Vein endothelial cell (primary cell): ENCODE measurements at places on chromosomes 12 and 14. TPM values are rescaled to one million over a fixed set of nuclear protein-coding genes. Genes with fewer than 3 reads are reported as not detected.

The OTX2 gene
- total RNA-seq, result not detected in 2 replicates

The RIC8B gene
- total RNA-seq, result 9.8 and 11.1 TPM in 2 replicates

The RFX4 gene
- total RNA-seq, result not detected in 2 replicates

The DENND5B gene
- total RNA-seq, result 16.5 and 20.6 TPM in 2 replicates

The PTGES3 gene
- total RNA-seq, result 85.3 and 123 TPM in 2 replicates

The TROAP gene
- 7.8 and 16.5 TPM in 2 replicates for total RNA-seq

The VDR gene
- 0.33 and 0.38 TPM in 2 replicates for total RNA-seq

The PROX2 gene
- under 0.01 TPM in 1 of 2 replicates, not detected in the other for total RNA-seq
